Activated naive CD4-positive, alpha-beta T cell (primary cell): ENCODE measurements at places on chromosomes 12 and 14.

DNA sequence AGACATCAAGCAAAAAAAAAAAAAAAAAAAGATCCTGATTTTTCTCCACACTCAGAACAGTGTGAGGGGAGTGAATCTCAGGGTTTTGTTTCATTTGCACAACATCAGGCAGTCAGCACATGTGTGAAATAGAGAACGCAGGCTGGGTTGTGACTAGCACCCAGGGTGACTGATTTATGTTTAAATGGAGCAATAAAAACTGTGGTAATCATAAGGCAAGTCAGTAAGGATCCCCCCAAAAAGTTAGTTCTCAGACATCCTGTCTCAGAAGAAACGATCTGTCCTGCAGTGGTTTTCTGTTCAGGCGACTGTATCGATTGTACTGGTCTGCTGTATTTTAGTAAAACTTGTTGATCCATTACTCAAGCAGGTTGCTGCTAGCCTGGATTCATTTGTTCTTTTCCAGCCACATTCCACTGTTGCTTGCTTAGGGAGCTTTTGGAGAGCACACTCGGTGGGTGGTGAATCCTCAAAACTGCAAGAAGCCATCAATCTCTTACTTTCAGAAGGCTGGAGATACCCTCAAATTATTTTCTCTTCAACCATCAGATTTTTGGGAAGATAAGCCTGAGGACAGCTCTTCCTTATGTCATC, 107.1 kb downstream of the DACT1 start:
- no peak for DNase-seq

DNA sequence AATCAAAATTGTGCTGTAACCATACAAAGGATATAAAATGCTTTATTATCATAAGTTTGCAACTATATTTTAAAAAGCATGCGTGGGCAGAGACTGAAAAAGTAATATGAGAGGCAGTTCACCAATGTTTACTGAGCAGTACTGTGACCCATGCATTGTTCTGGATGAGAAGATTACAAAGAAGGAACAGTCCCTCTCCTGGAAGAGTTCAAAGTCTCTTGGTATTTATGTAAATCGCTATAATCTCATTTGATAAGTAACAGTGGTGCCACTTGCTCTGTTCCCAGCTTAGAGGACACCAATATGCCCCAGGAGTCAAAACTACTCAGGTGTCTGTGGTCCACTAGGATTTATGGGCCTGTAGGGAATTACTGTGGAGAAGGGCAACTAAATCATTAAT, 2.1 kb upstream of the CMAS start:
- DNase-seq, result no peak

DNA sequence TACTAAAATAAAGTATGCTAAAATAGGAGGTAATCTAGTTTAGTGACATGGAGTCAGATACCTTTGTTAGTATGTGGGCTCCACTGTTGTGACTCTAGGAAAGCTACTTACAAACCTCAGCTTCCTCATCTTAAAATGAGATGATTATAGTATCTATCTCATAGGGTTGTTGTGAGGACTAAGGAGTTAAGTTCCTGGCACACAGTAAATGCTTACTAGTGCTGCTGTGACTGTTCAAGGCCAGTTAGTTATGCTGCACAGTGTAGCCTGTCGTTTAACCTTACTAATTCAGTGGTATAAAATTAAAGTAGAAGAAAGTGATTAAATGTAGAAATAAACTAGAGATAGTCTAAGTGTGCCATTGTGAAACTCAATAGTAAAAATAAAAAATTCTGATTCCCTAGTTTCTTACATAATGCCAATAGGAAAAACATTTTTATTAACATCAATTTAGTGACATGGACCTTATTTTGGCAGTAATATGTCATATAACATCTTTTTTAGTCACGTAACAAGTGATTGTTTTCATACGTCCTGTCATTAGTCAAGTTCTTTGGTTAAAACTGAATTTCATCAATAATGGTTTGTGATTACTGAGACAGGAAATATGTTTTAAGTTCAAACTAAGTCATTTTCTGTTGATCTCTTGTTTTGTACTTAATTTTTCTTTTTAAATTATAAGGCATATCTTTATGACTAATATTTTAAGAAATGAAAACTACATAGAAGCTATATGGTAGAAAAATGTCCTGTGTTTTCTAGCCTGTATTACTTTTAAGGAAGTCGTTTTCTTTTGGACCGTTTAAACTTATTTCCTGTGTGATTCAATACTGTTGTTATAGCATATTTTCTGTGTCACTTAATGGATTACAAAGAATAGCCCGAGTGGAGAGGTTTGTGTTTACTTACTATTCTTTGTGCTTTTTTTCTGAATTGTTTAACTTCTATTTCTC, 74.0 kb downstream of the PCNX1 start:
- no peak for DNase-seq

DNA sequence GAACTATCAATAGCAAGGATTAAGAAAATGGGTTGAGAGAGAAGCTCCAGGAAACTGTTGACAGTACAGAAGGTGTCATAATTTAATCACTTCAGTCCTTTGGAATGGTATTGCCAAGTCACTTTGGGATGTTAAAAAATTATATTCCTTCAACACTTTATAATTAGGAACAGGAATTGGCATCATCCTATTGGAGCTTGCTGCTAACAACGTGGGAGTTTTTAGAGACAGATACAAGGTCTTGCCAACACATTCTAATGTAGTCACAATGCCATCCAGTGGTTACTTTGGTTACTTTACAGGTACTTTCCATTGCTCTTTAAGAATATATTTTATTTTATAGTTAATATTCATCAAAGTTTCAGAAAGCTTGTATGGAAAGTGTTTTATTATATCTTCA, 310.1 kb downstream of the SYT1 start:
- DNase-seq, result no peak

- DNase-seq, result no peak
Measured at GRCh38 chr12:94977766-94978468, 25.6 kb downstream of the NDUFA12 start.

DNA sequence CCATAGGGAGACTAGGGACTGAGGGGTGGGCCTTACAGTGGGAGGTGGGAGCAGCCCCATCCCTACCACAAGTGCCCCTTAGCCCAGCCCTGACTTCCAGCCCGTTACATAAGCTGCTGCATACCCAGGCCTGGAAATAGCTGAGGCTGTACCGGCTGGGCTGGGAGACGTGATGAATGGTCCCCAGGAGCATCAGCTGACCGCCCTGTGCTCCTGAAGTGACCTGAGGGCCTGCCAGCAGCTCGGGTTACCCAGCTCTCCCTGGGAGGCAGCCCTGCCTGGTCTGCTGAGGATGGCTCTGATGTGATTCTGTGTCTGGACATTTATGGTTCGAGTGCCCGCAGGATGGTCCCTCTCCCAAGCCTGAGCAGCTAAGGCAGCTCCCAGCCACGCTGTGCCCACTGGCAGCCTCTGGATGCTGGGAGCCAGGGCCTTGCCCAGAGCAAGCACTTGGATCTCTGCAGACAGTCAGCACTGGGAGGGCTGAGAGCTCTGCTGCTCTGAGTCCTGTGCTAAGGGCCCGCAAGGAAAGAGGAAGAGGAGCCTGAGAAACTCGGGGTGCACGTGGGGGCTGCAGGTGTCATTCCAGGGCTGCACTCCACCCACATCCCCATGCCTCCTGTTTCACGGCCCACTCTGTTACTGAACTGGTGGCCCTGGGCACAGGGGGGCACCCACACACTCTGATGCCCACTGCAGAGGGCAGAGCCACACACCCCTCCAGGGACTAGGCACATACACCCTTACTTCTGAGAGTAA, 20.5 kb downstream of the TAMALIN start:
- DNase-seq, result no peak

GRCh38 chr12:91404441-91404840, 221.8 kb upstream of the DCN start:
- DNase-seq, result no peak

- no peak for DNase-seq
Measured at GRCh38 chr12:7035463-7035862, 17.2 kb upstream of the LPCAT3 start.

DNA sequence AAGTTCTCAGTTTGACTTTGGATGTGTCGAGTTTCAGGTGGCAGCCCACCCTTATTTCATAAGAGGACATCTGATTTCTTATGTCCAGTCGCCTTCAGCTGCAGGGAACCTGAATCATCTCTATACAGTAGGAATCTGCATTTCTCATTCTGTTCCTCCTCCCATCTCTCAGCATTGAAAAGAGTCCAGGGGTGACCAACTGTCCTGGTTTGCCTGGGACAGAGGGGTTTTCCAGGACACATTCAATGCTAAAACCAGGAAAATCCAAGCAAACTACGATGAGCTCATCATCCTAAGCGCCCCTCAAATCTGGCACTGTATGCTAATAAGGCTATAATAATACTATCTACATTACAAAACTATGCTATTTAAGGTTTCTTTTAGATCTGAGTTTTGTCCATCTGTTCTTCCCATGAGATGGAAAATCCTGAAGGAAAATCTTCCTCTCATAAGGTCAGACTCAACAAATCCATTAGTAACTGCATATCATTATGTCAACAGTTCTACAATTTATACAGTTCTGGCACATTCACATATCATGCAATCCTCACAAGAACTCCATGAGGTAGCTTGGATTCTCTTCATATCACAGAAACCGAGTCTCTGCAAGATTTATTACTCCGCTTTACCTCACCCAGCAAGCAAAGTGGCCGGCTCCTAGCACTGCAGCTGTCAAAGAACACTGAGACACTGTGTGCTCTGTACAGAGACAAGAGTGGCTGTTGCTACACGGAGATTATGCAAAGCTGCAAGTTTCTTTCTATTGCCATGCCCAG, 15.6 kb upstream of the CALM1 start:
- no peak for DNase-seq

- DNase-seq, result no peak
Measured at GRCh38 chr14:90507428-90507827, 110.6 kb downstream of the CALM1 start.

GRCh38 chr14:58118097-58118815, 33.8 kb downstream of the ARMH4 start:
- no peak for DNase-seq

GRCh38 chr12:132171293-132171967, 27.2 kb downstream of the NOC4L start:
- DNase-seq, result no peak

GRCh38 chr14:103188810-103189480, 65.7 kb downstream of the TNFAIP2 start:
- DNase-seq, result no peak

- DNase-seq, result no peak
Measured at GRCh38 chr14:99284254-99285004, 12.4 kb upstream of the BCL11B start.

GRCh38 chr14:61360796-61361525, 39.6 kb downstream of the PRKCH start:
- no peak for DNase-seq

DNA sequence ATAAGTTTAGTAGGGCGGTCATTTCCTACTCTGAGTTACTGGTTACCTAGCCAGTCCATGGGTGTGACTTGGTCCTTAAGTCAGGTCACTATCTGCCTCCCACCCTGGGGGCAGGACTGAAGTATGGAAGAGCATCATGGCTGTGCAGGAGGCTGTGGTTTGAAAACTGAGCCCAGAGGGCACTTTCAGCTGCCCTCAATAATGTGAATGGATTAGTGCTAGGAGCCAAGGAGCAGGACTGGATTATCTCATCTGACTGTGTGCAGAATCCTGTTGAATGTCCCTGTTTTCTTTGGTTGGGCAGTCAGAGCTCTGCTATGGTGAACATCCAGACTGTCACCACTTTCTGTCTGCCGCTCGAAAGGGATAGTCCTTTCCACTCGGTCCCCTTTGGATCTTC, 1.6 kb downstream of the ATXN7L3B start:
- DNase-seq, result no peak

DNA sequence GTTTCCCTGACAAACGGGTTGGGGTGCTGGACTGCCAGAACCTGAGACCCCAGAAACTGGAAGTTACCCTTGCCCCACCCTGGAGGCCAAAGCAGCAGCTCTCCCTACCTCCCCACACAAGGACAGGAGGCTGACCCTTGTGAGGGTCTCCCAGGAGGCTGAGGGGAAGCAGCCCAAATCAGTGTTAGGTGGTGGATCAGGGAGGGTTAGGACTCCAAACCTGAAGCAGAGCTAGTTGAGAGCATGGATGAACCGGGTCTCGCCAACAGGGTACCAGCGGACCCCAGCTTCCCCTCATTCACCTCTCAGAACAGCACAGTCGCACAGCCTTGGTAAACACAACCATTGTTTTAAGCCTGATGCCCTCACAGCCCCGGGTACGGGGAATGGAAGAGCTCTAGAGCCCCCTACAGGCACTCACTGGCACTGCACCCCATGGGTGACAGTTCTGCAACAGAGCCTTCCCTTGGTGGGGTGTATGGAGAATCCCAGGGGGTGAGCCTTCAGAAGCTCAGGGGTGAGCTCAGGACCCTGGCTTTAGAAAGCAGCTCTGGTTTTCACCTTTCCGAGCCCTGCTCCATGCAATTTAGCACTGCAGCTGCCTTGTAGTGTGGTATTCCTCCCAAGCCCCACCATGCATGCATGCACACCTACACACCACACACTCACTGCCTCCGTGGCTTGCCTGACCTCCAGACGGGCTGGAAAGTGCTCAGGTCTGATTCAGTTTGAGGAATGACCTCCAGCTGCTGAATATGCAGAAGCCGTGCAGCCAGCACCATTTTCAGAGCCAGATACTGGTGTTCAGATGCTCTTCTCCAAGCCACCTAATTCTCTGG, 11.2 kb downstream of the ESRRB start:
- DNase-seq, result peak; percentile 31

DNA sequence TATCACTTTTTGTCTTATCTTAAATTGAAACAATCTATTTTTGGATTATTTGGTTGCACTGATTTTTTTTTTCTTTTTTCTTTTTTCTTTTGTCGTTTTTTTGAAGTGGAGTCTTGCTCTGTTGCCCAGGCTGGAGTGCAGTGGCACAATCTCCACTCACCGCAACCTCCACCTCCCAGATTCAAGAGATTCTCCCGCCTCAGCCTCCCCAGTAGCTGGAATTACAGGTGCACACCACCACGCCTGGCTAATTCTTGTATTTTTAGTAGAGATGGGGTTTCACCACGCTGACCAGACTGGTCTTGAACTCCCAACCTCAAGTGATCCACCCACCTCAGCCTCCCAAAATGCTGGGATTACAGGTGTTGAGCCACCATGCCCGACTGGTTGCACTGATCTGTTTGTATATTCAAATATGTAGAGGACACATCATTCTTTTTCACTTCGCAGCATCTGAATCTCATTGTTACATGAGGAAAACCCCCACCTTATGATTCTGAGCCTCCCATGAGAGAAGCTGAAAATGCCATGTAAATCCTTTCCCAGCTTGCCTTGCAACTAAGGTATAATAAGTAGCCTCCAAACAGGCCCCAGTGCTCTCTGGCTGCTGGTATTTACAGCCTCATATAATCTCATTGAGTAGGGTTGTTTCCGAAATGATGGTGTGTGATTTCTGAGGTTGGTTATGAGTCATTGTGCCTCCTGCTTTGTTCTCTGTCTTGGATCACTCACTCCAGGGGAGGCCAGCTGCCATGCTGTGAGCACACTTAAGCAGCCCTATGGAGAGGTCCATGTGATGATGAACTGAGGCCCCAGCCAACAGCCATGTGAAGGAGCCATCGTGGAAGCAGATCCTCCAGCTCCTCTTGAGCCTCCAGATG, 5.2 kb upstream of the HSP90B1 start:
- DNase-seq, result no peak

- no peak for DNase-seq
Measured at GRCh38 chr12:1838205-1838993, 18.0 kb downstream of the LRTM2 start.

- no peak for DNase-seq
Measured at GRCh38 chr12:106245767-106246166, 2.1 kb downstream of the CKAP4 start.

- DNase-seq, result no peak
Measured at GRCh38 chr12:87812681-87813080, 216.5 kb downstream of the C12orf50 start.
